ENCODE measurements at places on chromosomes 1 and 21. TPM values are rescaled to one million over a fixed set of nuclear protein-coding genes. Genes with fewer than 3 reads are reported as not detected.

DNA sequence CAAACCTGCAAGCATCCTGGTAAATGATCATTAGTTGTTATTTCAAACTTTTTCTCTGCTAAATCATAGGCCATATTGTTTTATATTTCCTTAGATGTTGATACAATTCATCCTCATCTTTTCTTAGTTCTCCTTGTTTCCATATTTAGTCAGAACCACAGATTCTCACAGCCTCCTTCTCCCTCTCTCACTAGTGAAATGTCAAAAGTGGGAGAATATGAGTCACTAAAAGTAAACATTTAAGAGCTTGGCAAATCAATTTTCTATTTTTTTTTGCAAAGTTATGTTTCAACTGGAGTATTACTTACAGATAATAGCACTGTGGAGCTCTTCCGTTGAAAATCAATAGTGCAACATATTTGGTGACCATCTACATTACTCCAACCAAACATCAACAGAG, 308.8 kb downstream of the COL11A1 start:
- H3K4me1 ChIP-seq: no peaks in the 10 kb centered on the region
- H3K27me3 ChIP-seq: no peaks in the 10 kb centered on the region
- no peak for DNase-seq

GRCh38 chr1:54987427-54987826, 7.0 kb downstream of the TMEM61 start:
- H3K4me1 ChIP-seq: peaks cover 37% of the 10 kb centered on the region
- H3K27ac ChIP-seq: no peak overlapping the region
- no peak for DNase-seq
- H3K27me3 ChIP-seq: no peaks in the 10 kb centered on the region
- H3K36me3 ChIP-seq: no peaks in the 10 kb centered on the region

DNA sequence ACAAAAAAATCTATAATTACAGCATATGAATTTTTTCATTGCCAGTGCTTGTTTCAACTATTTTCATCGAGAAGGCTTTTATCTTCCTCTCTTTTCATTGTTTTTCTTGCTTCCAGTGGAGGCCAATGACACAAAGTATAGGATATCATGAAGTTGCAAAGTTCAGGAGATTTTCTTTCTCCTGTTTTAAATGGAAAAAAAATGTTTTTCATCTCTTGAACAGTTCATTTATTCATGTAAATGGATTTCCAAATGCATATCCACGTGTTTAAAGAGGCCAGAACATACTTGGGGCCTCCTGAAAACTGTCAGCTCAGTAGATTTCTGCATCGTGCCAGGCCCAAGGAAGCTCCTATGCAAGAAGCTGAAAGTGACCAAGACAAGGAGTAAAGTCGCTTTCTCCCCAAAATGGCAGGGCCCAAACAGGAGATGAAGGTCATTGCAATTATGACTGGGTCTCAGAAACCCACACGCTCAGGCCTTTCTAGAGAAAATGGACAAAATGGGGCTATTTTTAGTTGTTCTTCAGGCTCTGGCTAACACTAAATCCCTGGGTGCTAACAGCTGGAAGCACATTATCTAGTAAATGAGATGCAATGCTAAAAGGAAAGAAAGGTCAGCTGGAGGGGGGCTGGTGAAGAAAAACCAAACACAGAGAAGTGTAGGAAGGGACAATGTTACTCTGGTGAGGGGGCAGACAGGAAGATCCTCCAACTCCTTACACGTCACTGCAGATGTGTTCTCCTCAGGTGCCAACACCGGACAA, 136.9 kb upstream of the C8B start:
- DNase-seq: no peak
- H3K27me3 ChIP-seq: no peaks in the 10 kb centered on the region
- no peak overlapping the region for H3K4me3 ChIP-seq

DNA sequence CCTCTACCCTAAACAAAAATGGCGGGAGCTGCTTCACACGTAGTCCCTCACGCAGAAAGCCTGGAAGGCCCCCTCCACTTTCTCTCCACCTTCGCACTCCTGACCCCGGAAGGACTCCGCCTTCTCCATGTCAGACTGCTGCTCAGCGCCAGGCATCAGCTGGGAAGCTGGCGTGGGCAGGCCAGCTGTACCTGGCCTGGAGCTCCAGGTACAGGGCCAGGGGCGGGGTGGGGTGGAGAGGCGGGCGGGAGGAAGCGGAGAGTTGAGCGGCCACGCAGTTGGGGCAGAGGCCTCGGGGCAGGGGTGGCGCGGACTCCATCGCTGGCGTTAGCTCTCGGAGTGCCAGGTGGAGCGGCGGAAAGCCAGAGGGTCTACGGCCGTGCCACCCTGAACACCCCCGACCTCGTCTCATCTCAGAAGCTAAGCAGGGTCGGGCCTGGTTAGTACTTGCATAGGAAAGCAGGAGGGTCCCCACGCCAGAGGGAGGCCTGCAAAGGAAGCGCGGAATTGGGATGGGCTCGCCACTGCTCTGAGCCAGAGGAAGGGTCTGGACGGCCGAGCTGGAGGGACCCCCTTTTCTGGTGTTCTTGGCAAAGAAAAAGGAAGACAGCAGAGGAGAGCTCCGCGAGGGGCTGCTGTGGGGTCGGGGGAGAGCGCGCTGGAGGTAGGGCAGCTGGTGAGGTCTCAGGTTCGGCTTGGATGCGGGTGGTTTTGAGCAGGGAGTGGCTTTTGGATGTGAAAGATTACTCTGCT, at the start of gene MIGA1:
Gene MIGA1, plus strand, starts transcription at position 121 of the 753 bp plus-strand sequence. CDS start 3,604 bp downstream, outside the sequence.
- H3K36me3 ChIP-seq: peaks cover 6% of the 10 kb centered on the region
- peak; percentile 60 for DNase-seq

Gene FMO3
- 13.9 TPM for total RNA-seq

DNA sequence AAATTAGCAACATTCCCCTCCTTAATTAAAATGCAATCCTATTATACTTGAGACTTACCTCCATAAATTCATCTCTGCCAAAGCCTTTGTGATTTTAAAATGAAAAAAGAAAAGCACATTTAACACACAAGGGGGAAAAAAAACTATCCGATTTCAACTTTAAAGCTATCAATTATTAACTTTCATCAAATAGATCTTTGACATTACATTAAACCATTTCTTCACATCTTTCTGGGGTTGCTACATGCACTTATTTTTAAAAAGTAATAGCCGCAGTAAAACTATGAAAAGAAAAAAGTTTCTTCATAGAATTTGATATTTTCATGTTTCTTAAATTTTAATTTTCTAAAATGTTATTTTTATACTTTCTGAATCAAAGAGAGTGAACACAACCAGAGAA, 71.0 kb downstream of the EVI5 start:
- no peak for DNase-seq
- no peaks in the 10 kb centered on the region for H3K27me3 ChIP-seq
- H3K4me3 ChIP-seq: no peak overlapping the region

- no peak overlapping the region for H3K27ac ChIP-seq
- H3K36me3 ChIP-seq: no peaks in the 10 kb centered on the region
- no peak for DNase-seq
- no peak overlapping the region for H3K4me3 ChIP-seq
- H3K4me1 ChIP-seq: peaks cover 15% of the 10 kb centered on the region
- no peaks in the 10 kb centered on the region for H3K27me3 ChIP-seq
These were observed 298.3 kb downstream of the GPATCH2 start for GRCh38 chr1:217332431-217333065.

GRCh38 chr21:15221799-15222386, 157.1 kb upstream of the NRIP1 start:
- peak; percentile 7 for DNase-seq
- no peaks in the 10 kb centered on the region for H3K27me3 ChIP-seq
- no peak overlapping the region for H3K27ac ChIP-seq
- no peaks in the 10 kb centered on the region for H3K36me3 ChIP-seq
- peaks cover 5% of the 10 kb centered on the region for H3K4me1 ChIP-seq
- H3K4me3 ChIP-seq: no peak overlapping the region

DNA sequence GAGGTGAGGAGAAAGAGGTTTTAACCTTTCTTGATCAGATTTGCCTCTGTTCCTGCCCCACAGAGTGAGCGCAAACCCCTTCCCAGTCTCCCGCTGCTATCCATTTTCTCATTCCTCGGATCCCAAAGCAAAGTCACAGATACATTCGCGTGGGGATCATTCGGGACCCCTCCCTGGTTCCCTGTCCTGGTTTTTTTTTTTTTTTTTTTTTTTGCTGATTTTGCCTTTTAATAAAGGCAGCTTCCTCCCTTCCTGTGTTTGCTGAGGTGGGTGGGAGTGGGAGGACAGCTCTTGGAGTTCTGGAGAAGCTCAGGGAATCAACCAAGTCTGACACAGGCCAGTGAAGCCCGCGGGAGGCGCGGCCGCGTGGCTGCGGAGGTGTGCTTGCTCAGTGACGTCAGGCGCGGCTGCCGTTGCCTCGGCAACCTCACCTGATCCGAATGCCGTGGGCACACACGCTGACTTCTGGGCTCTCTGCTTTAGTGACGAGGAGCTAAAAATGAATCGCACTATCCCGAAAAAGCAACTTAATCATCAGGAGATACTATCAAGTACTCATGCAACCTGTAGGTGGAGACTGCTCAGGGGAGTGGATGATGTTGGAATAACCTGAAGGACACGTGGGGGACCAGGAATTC, 106.4 kb downstream of the TBX19 start:
- no peak overlapping the region for H3K27ac ChIP-seq
- H3K36me3 ChIP-seq: no peaks in the 10 kb centered on the region
- no peak for DNase-seq
- H3K27me3 ChIP-seq: no peaks in the 10 kb centered on the region
- no peak overlapping the region for H3K4me3 ChIP-seq

DNA sequence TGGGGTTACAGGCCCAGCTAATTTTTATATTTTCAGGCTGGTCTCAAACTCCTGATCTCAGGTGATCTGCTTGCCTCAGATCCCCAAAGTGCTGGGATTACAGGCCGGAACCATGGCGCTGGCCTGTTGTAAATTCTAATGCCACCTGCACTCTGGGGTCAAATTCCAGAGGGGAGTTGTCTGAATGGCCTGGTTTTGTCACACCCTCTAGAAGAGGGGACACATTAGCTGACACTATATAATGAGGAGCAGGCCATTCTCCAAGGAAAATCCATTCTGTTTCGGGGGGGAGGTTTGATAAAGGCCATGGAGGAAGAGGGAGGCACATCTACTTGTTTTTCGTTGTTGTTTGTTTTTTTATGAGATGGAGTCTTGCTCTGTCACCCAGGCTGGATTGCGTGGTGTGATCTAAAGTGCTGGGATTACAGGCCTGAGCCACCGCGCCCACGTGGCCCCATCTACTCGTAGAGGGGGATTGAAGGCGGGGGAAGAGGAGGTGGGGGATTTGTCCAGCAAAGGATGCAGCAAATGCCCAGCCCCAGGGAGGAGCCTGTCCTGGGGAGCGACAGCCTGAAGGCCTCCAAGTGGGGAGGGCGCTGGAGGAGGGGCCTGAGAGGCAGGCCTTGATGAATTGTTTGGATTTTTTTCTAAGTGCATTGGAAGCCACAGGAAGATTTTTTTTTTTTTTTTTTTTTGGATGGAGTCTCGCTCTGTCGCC, 78.4 kb upstream of the SLC45A1 start:
- no peak overlapping the region for H3K27ac ChIP-seq
- no peaks in the 10 kb centered on the region for H3K27me3 ChIP-seq
- peaks cover 10% of the 10 kb centered on the region for H3K4me1 ChIP-seq
- H3K4me3 ChIP-seq: no peak overlapping the region
- no peak for DNase-seq
- no peaks in the 10 kb centered on the region for H3K36me3 ChIP-seq

GRCh38 chr1:30382496-30382895, 340.9 kb downstream of the MATN1 start:
- no peaks in the 10 kb centered on the region for H3K36me3 ChIP-seq
- H3K27me3 ChIP-seq: no peaks in the 10 kb centered on the region
- no peak for DNase-seq
- no peak overlapping the region for H3K27ac ChIP-seq
- no peak overlapping the region for H3K4me3 ChIP-seq

Gene ROR1
- total RNA-seq: 41.2 TPM

Gene GSTM1
- not detected for total RNA-seq

GRCh38 chr1:185896863-185897262, 162.7 kb downstream of the HMCN1 start:
- DNase-seq: no peak
- peak overlapping the region; percentile 48 for H3K27ac ChIP-seq
- no peak overlapping the region for H3K4me3 ChIP-seq
- H3K36me3 ChIP-seq: no peaks in the 10 kb centered on the region
- H3K4me1 ChIP-seq: peaks cover 13% of the 10 kb centered on the region
- H3K27me3 ChIP-seq: no peaks in the 10 kb centered on the region

- no peak overlapping the region for H3K27ac ChIP-seq
- H3K4me3 ChIP-seq: no peak overlapping the region
- H3K36me3 ChIP-seq: no peaks in the 10 kb centered on the region
- no peaks in the 10 kb centered on the region for H3K27me3 ChIP-seq
- DNase-seq: no peak
- H3K4me1 ChIP-seq: no peaks in the 10 kb centered on the region
These were observed 72.5 kb downstream of the PAX7 start for GRCh38 chr1:18703041-18703621.

Gene USH2A
- not detected for total RNA-seq

Gene DPYD
- 29.1 TPM for total RNA-seq

Gene CLCA4
- not detected for total RNA-seq

DNA sequence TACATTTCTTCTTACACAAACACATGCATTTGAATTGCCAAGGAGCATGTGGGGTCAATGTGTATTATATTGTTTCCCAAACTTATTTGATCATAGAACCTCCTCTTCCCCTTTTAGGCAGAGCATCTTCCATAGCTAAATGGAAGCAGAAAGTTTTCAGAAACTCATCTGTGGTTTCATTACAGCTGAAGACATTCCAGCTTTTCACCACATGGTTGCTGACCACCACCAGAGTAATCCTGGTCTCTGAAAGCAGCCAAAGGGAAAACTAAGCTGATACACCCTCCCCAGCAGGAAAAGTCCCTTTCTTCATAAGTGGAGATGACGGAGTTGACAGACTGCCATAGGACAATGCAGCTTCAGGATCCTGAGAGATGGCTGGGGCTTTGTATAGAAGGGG, 30.2 kb upstream of the OTUD3 start:
- H3K36me3 ChIP-seq: no peaks in the 10 kb centered on the region
- H3K4me1 ChIP-seq: no peaks in the 10 kb centered on the region
- no peak overlapping the region for H3K27ac ChIP-seq
- H3K4me3 ChIP-seq: no peak overlapping the region
- H3K27me3 ChIP-seq: no peaks in the 10 kb centered on the region

- no peaks in the 10 kb centered on the region for H3K36me3 ChIP-seq
- no peaks in the 10 kb centered on the region for H3K27me3 ChIP-seq
- H3K27ac ChIP-seq: no peak overlapping the region
- H3K4me3 ChIP-seq: no peak overlapping the region
- DNase-seq: no peak
These were observed 109.9 kb downstream of the DISC1 start for GRCh38 chr1:231736464-231736863.

- H3K36me3 ChIP-seq: no peaks in the 10 kb centered on the region
- H3K27me3 ChIP-seq: no peaks in the 10 kb centered on the region
- no peak for DNase-seq
- no peak overlapping the region for H3K4me3 ChIP-seq
These were observed 121.4 kb downstream of the TGFBR3 start for GRCh38 chr1:91764471-91765115.

GRCh38 chr1:241641773-241642592, 1.8 kb upstream of the CHML start:
- peaks cover 22% of the 10 kb centered on the region for H3K4me1 ChIP-seq
- no peak for DNase-seq
- H3K27me3 ChIP-seq: no peaks in the 10 kb centered on the region
- H3K36me3 ChIP-seq: no peaks in the 10 kb centered on the region
- H3K27ac ChIP-seq: no peak overlapping the region

- no peaks in the 10 kb centered on the region for H3K36me3 ChIP-seq
- no peaks in the 10 kb centered on the region for H3K27me3 ChIP-seq
- peaks cover 6% of the 10 kb centered on the region for H3K4me1 ChIP-seq
- H3K27ac ChIP-seq: no peak overlapping the region
- H3K4me3 ChIP-seq: peak overlapping the region; percentile 77
These were observed 929 bp downstream of the SUMO3 start for GRCh38 chr21:44816761-44817505.
